CMK (cell line): ENCODE measurements at places on chromosomes 13 and 19.

GRCh38 chr13:114096031-114096485 is 36.4 kb downstream of the RASA3 start:
- no peak for DNase-seq

DNA sequence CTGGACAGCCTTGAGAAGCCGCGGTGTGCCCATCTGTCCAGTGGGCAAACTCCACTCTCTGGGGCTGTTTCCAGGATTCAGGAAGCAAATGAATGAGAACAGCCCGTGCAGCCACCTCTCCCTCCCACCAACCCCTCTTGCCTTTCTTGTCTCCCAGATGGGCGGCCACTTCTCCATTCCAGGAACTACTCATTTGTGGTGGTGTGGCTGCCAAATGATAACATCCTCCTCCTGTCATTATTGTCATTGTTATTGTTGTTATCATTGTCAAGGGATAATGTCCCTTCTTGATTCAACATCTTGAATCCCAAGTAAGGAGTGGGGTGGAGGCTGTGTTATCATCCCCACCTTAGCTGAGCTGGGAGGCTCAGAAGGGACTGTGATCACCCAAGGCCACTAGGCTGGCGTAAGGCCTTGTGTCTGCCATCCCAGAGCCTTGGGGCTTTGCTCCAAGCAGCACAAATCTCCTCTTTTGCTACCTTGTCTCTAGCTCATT is 1.6 kb downstream of the DNM2 start:
- DNase-seq: peak; percentile 61

DNA sequence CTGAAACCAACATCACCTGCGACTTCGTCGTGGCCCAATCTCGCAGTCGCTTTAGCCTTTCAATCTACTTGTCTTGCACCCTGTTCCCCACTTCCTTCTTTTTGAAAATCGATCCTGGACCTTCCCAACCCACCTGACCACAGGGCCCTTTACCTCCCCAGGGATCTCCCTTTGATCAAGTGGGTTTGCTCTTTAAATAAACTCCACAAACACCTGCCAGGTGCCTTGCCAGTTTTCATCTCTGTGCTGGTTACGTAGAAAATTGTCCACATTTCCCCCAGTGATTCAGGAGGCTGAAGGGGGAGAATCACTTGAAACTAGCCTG is 14.5 kb upstream of the RAB20 start:
- DNase-seq: no peak

GRCh38 chr19:44438441-44438840 is 9.8 kb downstream of the ZNF229 start:
- no peak for DNase-seq
